ENCODE measurements at places on chromosomes 3 and 15.

GRCh38 chr3:113673593-113673992 is 22.8 kb downstream of the USF3 start:
- no peak for DNase-seq

DNA sequence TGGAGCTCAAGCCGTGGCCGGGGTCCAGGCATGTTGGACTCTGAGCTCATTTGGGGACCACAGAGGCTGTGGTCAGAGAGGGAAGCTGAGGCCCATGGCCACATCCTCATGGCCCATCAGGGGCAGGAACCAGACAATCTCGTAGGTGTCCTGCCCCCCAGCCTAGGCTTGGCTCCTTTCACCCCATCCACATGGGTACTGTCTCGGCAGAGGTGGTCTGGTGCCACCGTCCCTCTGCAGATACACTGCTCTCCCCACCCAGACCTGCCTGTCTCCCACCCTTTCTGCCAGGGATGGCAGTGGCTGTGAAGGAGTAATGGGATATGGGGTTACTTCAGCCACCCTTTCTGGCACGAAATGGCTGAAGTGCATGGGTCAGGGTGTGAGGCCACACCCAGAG is 7.9 kb downstream of the PRSS50 start:
- no peak for DNase-seq

DNA sequence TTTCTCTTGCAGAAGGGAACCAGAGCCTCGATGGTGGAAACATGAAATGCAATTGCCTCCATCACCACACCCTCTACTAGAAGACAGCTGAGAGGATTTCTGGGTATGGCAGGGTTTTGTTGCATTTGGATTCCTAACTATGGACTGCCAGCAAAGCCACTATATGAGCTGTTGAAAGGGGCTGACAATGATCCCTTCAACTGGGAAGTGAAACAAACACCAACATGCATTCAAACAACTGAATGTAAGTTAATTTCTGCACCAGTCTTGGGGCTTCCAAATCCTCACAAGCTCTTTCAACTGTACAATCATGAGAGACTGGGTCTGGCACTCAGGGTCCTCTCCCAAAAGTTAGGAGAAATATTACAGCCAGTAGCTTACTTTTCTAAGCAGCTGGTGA is 116.7 kb upstream of the PLCL2 start:
- no peak for DNase-seq

GRCh38 chr3:157589211-157589610 is 86.0 kb upstream of the VEPH1 start:
- no peak for DNase-seq
